CD4-positive, alpha-beta T cell treated with Interleukin-21 for 1 hour (primary cell): ENCODE measurements at places on chromosomes 7 and 10.

DNA sequence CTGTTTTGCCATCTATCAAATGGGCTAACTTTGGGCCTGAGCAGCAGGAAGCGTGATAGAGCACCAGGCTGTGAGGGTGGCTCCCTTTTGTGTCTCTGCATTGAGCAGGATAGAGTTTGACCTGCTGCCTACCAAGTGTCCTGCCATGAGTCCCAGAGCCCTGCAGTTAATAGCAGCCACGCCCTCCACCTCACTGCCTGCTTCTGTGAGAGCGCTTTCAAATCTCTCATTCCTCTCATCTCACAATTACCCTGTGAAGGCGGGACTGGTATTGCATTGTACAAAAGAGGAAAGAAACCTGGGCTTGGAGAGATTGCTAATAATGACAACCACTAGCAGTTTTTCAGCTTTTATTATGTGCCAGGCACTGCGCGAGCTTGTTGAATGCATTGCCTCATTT, 39.9 kb downstream of the UNC5B start:
- no peak for DNase-seq

DNA sequence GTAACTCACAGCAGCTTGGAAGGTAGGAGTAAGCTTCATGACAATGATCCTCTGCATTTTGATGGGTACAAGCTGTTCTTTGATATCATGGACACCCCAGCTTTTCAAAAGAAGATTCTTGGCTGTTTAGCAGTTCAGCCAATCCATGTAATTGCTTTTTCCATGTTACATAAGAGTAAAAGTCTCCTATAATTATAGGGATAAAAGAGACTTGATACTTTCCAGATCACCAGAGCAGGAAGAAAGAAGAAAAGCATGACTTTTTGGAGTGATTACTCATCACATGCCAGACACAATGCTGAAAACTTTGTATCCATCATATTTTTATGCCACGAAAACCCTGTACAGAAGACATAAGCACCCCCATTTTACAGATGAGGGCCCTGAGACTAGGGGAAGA, 1049.7 kb downstream of the NRG3 start:
- DNase-seq = no peak

- no peak for DNase-seq
Measured at GRCh38 chr10:104057717-104058116, 28.0 kb downstream of the COL17A1 start.

GRCh38 chr7:38629651-38630510, 1.3 kb downstream of the AMPH start:
- DNase-seq = no peak

GRCh38 chr10:52453501-52453900, 139.4 kb downstream of the DKK1 start:
- no peak for DNase-seq

DNA sequence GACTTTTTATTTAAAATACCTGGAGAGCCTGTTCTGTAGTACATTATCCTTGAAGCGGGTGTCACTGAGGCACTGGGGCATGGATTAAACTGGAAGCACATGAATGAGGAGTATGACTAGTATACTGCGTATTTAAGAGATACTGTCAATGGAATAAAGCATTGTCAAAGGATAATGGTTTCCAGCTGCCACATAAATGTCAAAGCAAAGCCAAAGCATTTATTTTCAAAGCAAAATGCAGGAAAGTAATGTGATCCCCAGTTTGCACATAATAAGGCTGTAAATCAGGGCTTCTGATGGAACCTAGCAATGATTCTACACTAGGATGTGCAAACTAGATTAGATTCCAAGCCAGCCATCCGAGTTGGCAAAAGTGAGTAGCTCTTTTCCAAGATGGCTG, 240.1 kb downstream of the POU6F2 start:
- no peak for DNase-seq

- DNase-seq = no peak
Measured at GRCh38 chr7:76222333-76222732, 20.6 kb downstream of the SRRM3 start.

GRCh38 chr10:82213784-82214183, 338.8 kb downstream of the NRG3 start:
- no peak for DNase-seq

GRCh38 chr7:151777908-151778670, 98.8 kb downstream of the PRKAG2 start:
- no peak for DNase-seq

- no peak for DNase-seq
Measured at GRCh38 chr7:19526639-19527038, 182.2 kb downstream of the POLR1F start.

GRCh38 chr7:157436763-157437480, 100.1 kb downstream of the DNAJB6 start:
- no peak for DNase-seq

DNA sequence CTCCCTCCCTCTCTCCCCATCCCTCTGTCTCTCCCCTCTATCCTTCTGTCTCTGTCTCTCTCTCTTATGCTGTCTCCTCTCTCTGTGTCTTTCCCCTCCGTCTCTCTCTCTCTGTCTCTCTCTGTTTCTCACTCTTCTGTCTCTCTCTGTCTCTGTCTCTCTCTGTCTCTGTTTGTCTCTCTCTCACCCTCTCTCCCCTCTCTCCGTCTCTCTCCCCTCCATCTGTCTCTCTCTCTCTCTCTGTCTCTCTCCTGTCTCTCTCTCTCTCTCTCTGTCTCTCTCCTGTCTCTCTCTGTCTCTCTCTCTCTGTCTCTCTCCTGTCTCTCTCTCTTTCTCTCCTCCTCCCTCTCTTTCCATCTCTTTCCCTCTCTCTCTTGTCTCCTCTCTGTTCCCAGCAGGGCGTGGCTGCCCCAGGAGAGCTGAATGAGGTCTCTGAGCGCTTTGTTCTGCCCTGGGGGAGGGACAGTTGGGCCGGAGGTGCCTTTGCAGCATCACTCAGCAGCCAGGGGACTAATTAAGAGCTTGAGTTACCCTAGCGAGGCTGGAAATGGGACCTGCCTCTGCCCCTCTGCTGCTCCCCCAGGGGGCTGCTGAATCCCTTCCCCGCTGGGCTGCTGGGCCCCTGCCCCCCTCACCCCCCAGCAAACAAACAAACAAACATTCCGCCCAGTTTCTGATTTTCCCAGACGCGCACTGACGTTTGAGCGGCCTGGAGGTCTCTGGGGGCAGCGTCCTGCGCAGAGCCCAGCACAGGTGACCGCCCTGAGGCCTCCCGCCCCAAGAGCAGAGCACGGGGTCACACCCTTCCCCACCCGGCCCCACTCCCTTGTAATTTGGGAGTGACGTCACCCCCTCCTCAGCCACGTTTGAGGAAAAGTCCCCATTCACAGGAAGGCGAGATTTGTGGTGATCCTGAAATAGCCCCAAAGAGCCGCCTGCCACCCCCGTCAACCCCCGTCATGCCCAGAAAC, 68.1 kb downstream of the PDGFA start:
- no peak for DNase-seq

DNA sequence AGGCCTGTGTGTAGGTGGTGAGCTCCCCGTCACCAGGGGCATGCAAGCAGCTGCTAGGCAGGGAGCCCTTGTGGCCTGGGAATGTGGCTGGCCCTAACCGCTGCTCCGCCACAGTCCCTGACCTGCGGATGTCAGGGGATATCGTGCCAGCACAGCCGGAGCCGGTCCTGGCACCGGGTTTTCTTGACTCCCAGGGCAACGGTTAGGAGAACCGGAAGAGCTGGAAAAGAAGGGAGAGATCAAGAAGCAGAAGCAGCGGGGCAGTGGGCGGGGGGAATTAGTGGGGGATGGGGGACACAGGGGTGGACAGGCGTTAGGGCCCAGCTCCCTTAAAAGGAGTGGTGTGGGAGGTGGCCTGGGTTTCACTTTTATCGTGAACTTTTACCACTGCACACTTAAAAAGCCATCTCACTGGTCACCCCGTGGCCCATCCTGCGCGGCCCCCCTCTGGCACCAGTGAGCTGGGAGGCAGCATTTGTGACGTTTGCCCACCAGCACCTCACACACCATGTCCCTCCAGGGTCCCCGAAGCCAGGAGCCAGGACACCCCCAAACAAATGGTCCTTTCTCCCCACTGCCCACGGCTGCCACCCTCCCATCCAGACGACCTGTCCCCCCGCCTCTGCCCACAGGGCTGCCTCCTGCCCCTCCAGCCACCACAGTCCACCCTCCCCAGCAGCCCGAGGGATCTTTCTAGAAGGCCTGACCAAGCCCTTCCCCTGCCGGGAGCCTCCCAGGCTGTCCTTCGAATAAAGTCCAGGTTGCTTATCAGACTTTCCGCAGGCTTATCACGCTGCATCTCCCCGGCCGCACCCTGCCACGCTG, 1.8 kb upstream of the MICALL2 start:
- DNase-seq = no peak

- no peak for DNase-seq
Measured at GRCh38 chr7:87067788-87068187, 8.3 kb upstream of the ELAPOR2 start.

DNA sequence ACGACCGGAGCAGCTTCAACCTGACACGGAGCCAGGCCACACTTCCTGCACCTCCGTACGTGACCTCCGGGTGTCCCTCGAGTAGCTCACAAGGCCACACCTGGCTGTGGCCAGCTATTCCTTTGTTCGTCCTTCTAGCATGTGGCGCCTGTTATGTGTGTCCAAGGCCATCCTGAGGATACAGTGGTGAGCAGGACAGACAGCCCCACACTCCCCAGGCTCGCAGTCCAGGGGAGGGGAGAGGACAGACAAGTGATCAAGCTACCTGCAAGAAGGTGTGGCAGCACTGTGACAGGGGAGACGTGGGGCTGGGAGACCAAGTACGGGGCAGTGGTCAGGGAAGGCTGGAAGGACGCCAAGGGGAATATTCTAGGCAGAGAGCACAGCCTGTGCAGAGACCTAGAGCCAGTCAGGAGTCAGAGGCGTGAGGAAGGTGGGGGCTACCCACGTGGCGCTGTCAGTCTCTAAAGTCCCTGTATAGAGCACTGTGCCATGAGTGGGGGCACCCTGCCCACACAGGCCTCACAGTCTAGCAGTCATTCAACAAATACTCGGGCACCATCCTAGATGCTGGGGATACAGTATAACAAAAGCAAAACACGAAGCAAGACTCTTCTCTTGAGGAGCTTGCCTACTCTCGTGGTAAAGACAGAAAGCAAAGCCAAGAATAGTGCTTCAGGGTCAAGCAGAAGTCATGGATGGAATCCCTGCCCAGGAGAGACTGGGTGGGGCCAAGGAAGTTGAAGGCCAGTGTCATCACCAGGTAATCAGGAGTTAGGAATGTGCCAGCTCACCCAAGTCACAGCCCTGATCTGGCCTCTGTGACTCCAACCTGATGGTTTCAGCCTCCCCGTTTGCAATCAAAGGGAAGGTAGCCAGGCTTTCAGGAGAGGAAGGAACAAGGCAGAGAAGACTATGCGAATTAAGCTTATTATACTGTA, 58.6 kb downstream of the PROSER2 start:
- DNase-seq = no peak

- DNase-seq = no peak
Measured at GRCh38 chr10:6486309-6486708, 93.8 kb downstream of the PRKCQ start.

GRCh38 chr10:80414142-80414895, 6.0 kb downstream of the PRXL2A start:
- no peak for DNase-seq

GRCh38 chr10:53957401-53957800, 843.6 kb downstream of the PCDH15 start:
- DNase-seq = no peak

- DNase-seq = no peak
Measured at GRCh38 chr7:70668606-70669358, 463.2 kb upstream of the GALNT17 start.

DNA sequence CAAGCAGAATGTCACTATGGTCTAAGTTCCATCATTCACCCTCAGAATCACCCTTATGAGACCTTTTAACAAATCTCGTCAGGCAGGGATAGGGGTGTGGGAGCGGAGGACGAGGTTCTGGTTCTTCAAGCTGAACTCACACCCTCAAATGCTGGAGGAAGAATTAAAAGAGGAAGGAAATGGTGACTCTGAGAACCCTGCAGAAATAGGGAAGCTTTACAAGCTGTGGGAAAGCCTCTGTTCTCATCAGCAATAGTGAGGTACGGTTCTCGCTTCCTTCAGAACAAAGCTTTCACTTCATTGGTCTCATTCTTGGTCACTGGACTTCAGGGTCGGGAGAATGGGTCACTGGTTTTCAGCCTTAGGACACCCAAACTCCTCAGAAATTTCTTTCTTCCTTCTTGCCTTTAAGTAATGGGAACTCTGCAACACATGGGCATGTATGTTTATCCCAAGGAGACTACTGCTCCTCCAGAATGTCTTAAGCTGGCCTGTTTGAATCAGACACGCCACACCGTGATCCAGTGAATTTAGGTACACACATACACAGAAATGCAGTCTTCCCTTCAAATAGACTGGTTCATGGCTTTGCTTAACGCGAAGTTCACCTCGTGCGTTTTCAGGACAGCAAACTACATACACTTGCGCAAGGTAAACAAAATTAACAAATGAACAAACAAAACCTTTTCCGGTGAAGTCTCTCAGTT, 226.0 kb downstream of the SFMBT2 start:
- DNase-seq = peak; percentile 29

- no peak for DNase-seq
Measured at GRCh38 chr7:142974626-142975025, 12.5 kb upstream of the KEL start.

DNA sequence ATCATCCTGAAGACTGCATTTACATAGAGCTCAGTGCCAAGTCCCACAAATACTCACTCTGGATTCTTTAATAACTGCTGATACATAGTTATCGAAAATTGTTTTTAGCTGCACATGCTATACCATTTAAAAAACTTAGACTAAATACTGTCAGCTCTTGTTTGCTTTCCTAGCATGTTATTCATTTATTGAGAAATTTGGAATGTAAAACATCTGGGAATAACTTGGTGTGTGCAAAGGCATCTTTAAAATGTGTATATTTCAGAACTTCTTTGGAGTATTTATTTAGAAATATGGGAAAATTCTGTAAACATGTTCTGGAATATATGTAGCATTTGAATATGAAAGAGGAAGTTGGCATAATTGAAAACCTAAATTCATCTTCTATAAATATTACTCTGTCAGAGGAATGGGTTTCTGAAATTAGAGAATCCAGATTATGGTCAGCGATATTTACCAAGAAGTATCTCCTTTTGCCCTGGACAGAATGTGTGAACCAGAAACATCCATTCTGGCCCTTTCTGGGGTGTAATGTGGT, 119.7 kb downstream of the ARID5B start:
- no peak for DNase-seq

DNA sequence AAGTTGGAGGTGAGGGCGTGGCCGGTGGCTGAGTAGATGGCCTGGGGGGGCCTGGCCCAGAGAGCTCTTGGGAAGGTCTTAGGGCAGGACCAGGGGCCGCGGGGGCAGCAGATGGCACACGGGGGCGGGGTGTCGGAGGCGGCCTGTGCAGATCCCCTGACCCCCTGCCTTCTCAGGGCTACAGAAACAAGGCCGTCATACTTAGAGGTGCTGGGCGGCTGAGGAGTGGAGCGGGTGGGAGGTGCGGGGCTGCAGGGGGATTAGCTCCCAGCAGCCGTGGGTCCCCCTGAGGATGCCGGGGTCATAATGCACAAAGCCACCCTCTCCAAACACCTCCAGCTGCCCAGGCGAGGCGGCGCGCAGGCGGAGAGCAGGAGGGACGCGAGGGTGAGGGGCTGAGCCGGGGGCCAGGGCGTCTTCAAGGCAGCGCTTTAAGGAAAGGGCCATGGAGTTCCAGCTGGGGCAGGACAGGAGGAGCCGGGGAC, 40.4 kb upstream of the ZNF32 start:
- no peak for DNase-seq
